NCI-H1105 (cell line): ENCODE measurements at places on chromosomes 6 and 20.

GRCh38 chr20:41786158-41786557 is 168.0 kb upstream of the CHD6 start:
- no peak for DNase-seq

- DNase-seq: no peak
Measured at GRCh38 chr20:19696620-19697019, 61.4 kb upstream of the RIN2 start.

- DNase-seq: peak; percentile 45
Measured at GRCh38 chr6:26598267-26598666, 1.5 kb downstream of the ABT1 start.

DNA sequence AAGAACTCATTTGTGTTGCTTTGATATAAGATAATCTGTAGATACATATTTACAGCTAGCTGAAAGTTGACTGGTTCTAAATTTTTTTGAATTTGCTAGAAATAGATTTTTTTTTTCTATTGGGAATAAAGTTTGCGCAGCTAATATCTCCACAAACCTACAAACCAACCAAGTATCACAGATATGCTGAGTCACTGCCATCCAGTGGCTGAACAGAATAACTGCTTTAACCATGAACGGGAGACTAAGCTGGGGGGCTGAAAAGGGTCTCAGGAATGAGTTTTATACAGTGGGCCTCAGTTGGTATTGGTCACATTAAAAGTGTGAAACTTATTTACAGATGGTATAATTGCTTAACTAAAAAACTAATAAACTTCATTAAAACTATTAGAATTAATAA is 326.7 kb upstream of the CNR1 start:
- no peak for DNase-seq

GRCh38 chr6:132937466-132937906 is 123.1 kb downstream of the RPS12 start:
- DNase-seq: peak; percentile 68

GRCh38 chr6:166900956-166901607 is 55.3 kb downstream of the RNASET2 start:
- DNase-seq: no peak

GRCh38 chr20:23446505-23446904 is 6.2 kb downstream of the CST11 start:
- DNase-seq: peak; percentile 33

DNA sequence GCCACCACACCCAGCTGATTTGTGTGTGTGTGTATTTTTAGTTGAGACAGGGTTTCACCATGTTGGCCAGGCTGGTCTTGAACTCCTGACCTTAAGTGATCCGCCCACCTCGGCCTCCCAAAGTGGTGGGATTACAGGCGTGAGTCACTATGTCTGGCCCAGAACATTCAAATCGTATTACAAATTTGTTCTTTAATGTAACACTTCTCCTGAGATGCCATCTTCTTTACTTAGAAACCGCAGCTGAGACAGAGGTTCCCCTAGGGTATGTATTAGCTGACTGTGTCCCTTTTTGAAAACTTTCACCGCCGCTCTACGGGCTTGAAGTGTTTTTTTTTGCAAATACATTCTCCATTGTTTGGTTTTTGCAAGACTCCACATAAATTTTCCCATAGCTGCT is 62.6 kb downstream of the TOX2 start:
- DNase-seq: no peak

DNA sequence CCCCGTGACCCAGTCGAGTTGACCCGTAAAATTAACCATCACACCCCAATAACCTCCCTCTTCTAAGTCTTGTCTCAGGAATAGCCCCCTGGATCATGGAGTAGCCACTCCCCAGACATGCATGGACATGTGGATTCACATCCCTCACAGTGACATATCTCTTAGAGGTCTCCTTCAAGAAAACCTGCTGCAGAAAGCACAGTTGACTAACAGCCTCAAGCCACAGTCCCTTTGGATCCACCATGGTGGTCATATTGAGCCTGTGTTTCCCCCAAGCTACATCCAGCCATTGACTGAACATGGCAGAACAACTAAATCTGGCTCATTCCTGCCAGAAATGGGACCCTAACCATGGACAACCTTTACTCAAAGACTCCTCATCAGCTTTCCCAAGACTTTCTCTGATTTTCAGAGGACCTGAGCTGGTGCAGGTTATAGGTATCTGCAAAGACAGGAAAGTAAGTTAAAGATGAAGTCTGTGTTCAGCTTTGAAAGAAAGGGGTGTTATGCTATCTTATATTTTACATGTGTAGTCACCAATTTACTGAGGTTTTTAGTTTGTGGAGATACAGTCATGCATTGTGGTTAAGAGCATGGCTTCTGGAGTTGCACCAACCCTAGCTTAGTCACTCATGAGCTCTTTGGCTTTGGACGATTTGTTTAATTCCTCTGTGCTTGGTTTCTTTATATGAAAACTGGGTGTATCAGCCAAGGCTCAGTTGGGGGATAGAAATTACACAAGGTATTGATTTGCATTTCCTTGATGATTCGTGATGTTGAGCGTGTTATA is 219.1 kb downstream of the MYLK4 start:
- DNase-seq: no peak

GRCh38 chr20:44735816-44736169 is 9.9 kb upstream of the KCNK15 start:
- no peak for DNase-seq

- DNase-seq: no peak
Measured at GRCh38 chr6:37819802-37820717, 533 bp downstream of the ZFAND3 start.

DNA sequence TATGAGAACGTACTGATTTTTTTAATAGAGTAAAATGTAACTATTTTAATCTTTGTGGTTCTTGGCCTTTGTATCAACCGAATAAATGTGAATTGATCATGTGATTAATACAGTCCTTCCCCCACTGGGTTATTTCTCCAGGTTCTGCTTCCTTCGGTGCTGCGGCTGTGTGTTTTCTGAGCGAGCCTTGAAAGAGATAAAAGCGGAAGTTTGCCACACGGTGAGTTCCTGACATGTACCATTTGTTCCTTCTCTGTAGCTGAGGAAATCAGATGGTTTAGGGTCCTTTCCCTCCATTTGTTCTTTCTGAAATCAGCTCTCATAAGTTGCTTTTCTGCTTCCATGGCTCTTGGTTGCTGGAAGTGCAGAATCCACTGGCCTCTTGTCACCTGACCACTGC is 15.5 kb downstream of the RTF2 start:
- DNase-seq: no peak

GRCh38 chr6:169263836-169264608 is 10.4 kb upstream of the THBS2 start:
- peak; percentile 78 for DNase-seq

- DNase-seq: no peak
Measured at GRCh38 chr6:7252390-7252789, 60.6 kb downstream of the SSR1 start.
